ENCODE measurements at places on chromosomes 16 and 17.

- no peak for DNase-seq
Observed at GRCh38 chr17:42898147-42898811, 2.3 kb upstream of the G6PC1 start.

- DNase-seq: no peak
Observed at GRCh38 chr17:6796887-6797490, 21.0 kb downstream of the FBXO39 start.

DNA sequence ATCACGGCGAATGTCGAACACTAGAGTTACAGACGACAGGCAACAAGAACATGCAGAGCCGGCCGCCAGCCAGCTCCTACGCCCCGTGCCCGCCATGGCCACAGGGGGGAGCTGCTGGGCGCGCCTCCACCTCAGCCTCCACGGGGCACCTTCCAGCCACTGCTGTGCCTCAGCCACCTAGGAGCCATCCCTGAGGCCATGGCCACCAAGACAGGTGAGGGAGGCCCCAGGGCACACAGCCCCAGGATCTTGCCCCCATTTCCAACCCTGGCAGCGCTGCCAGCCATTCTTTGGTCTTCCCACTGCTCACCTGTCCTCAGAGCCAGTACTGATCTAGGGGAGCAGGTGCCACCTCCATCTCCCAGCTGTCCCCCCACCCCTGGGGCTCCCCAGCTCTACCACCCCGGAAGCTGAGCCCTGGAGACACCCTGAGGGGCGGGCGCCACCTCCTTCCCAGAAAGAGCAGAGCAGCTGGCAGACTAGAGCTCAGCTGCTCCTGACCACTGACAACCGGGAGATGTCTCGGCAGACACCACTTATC lies 11.8 kb downstream of the GNPTG start:
- DNase-seq: peak; percentile 65

DNA sequence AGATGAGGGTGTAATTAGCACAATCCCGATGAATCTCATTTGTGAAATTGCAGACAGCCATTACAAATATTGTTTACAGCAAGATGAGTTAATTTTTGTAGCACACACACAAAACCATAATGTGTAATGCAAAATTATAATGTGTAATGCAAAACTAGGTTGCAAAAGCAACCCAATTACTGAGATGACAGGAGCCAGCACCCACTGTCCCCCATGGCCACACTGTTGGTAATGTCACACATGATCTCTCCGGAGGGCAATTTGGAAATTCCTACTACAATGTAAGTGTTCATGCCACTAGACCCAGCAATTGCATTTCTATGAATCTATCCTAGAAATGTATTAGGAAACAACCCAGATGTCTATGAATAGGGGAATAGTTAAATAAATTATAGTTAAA lies 76.9 kb downstream of the MARF1 start:
- DNase-seq: no peak

GRCh38 chr17:27256225-27257030 lies 37.5 kb upstream of the WSB1 start:
- DNase-seq: no peak

GRCh38 chr17:9044772-9045463 lies 23.6 kb downstream of the NTN1 start:
- no peak for DNase-seq

GRCh38 chr17:64216338-64217248 lies 46.5 kb downstream of the TEX2 start:
- DNase-seq: no peak

- DNase-seq: no peak
Observed at GRCh38 chr17:45692661-45693060, 91.5 kb upstream of the CRHR1 start.

DNA sequence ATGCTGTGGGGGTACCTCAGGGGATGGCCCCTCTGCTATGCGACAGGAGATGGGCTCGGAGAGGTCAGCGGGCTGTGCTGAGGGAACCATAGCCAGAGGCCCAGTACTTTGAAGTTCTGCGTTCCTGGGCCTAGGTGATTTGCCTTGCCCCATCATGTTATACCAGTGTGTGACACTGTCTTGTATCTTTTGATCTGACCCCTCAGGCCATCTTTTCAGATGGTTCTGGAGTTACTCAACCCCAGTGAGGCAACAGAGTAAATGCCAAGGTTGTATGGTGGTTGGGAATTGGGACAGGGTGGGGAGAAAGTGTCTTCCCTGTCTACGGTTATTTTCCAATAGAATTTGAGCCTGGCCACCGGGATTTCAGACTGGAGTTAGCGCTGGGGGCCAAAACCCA lies 8.5 kb downstream of the MSI2 start:
- DNase-seq: no peak

DNA sequence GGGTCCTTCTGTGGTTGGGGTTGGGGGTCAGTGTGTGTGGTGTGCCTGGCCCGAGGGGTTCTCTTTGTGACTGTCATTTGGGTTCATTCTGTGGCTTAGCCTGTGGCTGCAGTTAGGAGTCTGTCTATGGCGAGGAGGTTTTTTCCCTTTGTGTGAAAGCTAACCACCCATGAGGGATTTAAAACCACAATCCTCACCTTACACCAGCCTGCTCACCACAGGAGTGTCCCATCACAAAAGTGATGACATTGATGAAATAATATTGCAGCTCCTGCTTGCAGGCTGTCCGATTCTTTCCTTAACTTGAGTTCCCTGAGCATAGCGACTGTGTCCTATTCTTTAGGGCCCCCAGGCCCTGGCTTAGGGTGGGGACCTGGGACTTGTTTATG lies 113.6 kb downstream of the RAP1GAP2 start:
- no peak for DNase-seq

GRCh38 chr17:31811101-31811500 lies 47.9 kb downstream of the COPRS start:
- no peak for DNase-seq

DNA sequence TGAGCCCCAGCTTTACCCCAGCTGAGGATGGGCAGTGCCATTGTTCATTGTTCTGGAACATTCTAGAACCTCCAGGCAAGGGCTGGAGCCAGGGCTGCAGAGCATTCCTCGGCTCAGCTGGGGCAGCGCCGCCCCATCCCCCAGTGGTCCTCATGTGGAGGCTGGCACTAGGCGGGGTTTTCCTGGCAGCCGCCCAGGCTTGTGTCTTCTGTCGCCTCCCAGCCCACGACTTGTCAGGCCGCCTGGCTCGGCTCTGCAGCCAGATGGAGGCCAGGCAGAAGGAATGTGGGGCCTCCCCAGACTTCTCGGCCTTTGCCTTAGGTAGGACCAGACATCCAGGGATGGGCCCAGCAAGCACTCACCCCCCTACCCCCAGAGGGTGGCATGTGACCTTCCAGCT lies at the start of gene TMEM95:
TMEM95 (plus strand) TSS at position 104 of the 400 bp plus-strand sequence; CDS start at position 153, 49 bp downstream.
- no peak for DNase-seq

DNA sequence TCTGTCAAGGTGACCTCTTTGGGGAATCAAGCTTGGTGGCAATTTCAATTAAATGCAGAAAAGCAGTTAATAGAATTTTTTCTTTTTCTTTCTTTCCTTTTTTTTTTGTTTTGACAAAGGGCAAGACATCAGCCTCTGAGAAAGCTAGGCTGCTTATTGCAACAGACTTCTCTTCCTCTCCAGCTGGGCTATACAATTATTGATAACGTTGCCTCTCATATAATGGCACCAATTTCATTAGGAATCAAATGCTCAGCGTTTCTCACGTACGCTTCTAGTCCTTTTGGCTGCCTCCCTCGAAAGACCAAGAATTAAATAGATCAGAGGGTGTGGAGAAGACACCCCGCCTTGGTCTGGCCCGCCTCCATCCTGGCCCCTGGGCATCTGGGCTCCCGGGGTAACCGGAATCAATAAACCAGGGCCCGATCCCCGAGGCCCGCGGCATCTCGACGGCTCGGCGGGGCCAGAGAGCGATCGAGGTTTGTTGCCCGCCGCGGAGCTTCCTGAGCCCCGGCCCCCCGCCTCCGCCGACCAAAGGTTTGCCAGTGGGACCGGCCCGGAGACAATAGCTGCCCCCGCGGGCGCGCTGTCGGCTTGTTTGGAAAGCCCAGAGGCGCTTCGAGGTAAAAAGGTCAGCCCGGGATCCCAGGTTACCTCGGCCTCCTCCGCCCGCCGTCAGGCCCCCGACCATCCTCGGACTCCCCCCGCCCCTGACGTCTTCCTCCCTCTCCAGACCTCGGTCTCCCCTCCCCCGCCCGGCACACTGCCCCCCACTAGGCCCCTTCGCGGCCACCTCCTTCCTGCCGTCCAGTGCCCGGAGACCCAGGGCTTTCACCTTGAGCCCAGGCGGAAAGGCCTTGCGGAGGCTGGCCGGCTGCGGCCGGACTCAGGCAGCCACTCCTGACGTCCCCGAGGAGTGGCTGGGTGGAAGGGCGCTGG lies 3.9 kb downstream of the HOXB1 start:
- no peak for DNase-seq

- no peak for DNase-seq
Observed at GRCh38 chr16:56781528-56781961, 51.6 kb downstream of the NUP93 start.

DNA sequence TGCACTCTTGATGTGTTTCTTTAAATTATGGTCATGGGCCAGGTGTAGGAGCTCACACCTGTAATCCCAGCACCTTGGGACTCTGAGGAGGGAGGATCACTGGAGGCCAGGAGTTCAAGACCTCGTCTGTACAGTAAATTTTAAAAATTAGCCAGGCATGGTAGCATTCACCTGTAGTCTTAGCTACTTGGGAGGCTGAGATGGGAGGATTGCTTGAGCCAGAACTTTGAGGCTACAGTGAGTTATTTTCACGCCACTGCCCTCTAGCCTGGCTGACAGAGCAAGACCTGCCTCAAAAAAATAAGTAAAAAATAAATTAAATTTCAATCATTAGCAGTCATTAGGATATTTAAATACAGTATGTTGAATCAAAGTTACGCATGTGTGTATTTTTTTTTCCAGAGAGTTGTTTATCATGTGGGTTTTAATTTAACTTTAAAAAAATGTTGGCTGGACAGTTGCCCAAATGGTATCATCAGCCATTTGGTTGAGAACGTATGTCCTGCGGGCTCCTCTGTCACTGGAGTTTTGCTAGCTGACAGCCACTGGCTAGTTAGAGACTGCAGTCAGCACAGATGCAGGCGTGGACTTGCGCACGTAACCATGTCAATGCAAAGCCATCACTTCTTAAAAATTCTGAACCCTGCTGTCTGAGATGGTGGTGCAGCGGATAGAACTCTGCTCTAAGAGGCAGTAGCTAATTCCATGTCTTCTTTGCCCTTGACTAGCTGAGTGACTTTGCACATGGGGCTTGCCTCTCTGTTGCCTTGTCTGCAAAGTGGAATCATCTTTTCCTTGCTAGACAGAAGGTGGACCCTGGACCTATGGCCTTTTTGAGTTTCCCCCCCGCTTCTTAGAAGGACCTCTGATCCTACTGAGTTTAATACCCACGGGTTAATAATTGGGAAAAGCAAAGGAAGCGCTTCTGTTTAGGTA lies 40.0 kb downstream of the MAPT start:
- DNase-seq: no peak

GRCh38 chr17:42405076-42405475 lies 16.8 kb upstream of the STAT3 start:
- DNase-seq: no peak

DNA sequence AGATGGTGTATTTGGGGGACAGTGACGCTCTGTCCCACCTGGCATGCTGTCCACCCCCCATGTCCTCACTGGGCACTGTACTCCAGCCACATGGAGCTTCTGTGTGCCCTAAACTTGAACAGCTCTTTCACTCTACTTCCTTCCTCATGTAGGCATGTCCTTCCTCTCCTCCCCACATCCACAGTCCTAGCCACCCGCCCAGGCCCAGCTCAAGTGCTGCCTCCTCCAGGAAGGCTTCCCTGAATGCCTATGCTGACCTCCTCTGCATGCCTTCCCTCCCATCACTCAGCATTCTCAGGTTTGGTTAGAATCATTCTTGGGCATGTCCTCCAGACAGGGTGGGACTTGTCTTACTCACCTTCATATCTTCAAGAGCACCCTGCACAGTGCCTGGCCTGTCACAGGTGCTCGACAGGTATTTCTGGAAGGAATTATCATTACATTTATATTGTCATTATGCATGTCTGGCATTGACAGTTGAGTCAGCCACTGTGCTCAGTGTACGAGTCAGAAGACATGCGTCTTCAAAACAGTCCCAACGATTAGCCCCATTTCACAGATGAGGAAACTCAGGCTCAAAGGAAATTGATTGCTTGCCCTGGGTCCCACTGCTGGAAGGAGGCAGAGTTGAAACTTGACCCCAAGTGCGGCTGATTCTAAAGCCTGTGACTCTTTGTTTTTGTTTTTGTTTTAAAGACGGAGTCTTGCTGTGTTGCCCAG lies 42.1 kb upstream of the TOB1 start:
- no peak for DNase-seq

GRCh38 chr16:67942200-67942509 lies 1.8 kb downstream of the LCAT start:
- DNase-seq: peak; percentile 53

GRCh38 chr17:30477774-30478115 lies 537 bp downstream of the GOSR1 start:
- DNase-seq: no peak

GRCh38 chr16:22141767-22142166 lies 20.5 kb upstream of the SDR42E2 start:
- peak; percentile 28 for DNase-seq

DNA sequence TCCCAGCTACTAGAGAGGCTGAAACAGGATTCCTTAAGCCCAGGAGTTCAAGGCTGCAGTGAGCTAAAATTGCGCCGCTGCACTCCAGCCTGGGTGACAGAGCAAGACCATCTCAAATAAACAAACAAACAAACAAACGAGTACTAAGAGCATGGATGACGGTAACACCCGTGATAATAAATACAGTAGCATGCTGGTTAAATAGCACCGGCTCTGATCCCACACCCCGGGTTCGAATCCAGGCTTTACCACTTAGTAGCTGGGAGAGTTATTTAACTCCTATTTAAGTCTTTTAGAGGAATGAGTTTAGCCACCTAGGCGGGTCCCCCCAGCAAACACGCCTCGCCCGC lies 301 bp upstream of the METTL22 start:
- DNase-seq: no peak

- no peak for DNase-seq
Observed at GRCh38 chr17:59388069-59388556, 56.7 kb downstream of the YPEL2 start.

DNA sequence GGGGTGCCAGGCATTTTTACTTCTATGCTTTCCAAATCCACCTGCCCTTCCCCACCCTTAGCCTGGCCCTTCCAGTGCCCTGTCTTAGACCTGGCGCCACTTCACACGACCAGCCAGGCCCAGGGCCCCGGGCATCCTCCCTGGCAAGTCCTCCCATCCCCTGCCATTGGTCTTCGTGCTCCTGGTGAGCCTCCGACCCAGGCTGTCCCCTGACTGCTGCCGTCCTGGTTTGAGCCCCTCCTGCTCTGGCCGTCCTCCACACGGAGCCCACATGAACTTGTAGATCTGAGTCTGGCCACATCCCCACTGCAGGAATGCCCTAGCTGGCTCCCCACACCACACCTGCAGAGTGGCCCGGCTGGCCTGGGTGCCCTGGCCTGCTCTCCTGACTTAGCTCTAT lies 44.0 kb downstream of the PRMT7 start:
- no peak for DNase-seq

DNA sequence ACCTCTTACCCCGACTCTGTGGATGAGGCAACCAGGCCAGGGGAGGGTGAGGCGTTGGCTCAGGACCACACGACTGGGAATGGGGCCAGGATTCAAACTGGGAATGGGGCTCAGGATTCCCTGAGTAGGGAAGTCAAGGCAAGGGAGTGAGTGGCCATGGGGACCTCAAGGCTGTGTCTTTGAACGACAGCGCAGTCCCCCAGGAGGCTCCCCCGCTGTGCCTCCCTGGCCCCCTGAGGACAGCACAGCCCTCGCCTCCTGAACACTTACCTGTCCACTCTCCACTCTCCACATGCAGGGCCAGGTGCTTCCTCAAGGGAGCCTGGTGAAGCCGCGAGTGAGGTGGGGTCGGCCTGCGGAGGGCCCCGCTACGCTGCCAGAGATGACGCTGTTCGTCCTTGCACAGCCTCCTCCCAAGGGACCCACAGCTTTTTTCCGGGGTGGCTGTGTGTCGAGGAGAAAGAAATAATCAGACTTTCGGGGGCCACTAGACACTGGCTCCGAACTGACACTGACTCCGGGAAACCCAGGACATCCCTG lies 6.9 kb downstream of the ZNF469 start:
- DNase-seq: no peak
